Stimulated activated CD8-positive, alpha-beta memory T cell treated with anti-CD3 and anti-CD28 coated beads, Interleukin-2, amount 100 ng/mL, for 1 hour (primary cell): ENCODE measurements at places on chromosomes 13 and 19.

GRCh38 chr13:75861786-75862185, 225.7 kb downstream of the LMO7 start:
- DNase-seq: no peak

GRCh38 chr19:2728783-2729387, 7.7 kb upstream of the DIRAS1 start:
- DNase-seq: no peak

- DNase-seq: peak; percentile 13
Observed at GRCh38 chr19:29277102-29277501, 64.2 kb upstream of the UQCRFS1 start.

DNA sequence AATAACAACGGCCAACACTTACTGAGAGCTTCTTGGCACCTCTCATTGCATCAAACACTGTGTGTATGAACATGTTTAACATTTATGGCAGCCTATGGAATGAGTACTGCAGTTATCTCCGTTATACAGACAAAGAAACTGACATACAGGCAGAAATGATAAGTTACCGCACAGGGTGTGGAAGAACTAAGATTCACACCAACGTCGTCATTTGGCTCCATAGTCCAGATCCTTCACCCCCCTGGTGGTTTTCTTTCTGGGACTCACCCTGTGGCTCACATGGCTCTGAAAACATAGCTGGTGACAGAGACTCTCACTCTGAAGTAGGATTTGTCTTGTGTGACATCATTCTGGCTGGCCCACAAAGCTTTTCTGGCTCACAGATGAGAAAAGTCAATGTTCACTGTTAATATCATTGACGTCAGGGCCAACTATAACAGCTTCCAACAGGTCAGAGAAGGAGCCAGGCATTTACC, 230.1 kb downstream of the DLEU7 start:
- DNase-seq: no peak

DNA sequence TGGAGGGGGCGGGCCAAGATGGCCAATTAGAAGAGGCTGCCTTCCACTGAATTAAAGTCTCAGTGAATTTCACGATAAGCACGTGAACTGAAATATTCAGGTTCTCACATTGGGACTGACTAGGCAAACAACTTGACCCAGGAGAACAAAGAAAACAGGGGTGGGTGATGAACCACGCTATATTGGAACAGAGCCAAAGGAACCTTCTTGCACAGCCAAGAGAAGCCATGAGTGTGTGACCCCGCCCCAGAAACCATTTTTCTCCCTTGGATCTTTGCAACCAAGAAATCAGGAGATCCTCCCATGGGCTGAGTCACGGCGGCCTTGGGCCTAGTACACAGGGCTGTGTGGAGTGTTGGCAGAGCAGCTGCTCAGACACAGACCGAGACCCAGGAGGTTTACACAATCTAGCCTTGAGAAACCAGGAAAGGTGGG, 36.8 kb downstream of the ERICH4 start:
- DNase-seq: no peak

- no peak for DNase-seq
Observed at GRCh38 chr13:79468819-79469218, 12.1 kb upstream of the NDFIP2 start.

DNA sequence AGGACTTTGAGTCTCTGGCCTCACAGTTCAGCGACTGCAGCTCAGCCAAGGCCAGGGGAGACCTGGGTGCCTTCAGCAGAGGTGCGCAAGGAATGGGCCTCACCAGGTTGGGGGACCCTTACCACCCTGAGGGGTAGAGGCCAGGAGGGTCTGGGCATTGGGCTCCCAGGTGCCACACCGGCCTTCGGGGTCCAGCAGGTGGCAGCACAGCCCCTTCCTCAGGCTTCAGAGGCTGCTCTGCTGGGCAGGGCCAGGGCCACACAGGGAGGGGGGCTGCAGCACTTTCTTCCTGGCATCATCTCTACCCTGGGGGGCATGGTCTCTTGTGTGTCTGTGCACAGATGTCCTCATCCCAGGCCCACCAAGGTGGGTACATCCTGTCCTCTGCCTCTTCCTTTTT, 12.9 kb downstream of the PIN1 start:
- DNase-seq: no peak

GRCh38 chr13:63190219-63190618, 1774.6 kb upstream of the PCDH20 start:
- DNase-seq: no peak

- DNase-seq: no peak
Observed at GRCh38 chr13:61989978-61990377, 574.3 kb upstream of the PCDH20 start.

GRCh38 chr13:46526100-46526735, 26.8 kb upstream of the LRCH1 start:
- DNase-seq: no peak

DNA sequence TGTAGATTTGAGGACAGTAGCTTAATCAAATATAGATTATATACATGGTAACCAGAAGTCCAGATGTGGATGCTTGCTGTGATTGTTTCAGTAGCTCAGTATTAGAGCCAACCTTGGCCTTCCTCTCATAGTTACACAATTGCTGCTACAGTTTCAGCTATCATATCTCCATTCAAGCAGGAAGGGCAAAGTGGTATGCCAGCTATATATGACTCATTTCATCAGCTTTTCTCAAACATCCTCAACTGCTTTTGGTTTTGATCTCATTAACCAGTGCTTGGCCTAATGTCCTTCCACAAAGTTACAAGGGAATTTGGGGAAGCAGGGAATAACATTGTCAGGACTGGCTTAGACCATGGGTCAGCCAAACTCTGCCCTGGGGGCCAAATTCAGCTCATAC, 73.0 kb upstream of the MAB21L1 start:
- no peak for DNase-seq

DNA sequence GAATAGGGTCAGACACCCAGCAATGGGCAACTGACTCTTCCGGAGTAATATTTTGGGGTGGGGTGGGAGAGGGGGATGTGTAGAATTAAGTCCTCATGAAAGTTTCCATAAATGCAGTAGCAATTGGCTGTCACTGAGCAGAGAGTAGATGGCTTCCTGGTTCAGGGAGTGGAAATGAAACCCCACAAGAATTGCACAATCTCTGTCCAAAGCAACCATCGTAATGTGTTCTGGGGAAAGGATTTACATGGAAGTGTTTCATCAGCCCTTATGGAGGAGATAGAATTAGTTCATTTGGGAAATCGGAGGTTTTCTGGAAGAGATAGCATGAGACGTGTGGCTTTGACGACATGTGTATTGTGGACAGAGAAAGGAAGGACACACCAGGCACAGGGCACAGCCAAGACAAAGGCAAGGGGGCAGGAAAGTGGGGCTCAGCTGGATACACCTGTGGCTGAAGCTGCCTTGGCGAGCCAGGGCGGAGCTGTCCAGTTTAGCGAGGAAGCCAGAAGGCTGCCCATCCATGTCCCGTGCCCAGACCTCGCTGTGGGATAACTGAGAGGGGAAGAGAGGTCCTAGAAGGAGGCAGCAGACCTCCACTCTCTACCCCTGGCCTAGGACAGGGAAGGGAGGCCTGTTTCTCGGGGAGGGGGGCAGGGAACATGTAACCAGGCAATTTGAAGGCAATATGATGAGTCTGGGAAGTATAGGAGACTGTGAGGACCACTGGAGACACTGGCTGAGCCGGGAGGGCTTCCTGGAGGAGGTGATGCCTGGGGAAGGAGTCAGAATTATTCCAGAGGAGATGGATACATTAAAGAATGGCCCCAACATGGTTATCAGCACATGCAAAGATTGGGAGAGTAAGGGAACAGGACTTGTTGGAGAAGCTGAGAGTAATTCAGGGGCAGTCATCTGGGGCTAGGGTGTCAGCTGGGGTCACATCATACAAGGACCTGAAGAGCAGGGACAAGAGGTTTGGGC, 2.6 kb upstream of the CLEC4G start:
- DNase-seq: no peak

GRCh38 chr19:49710372-49710951, 19.5 kb downstream of the CPT1C start:
- no peak for DNase-seq

DNA sequence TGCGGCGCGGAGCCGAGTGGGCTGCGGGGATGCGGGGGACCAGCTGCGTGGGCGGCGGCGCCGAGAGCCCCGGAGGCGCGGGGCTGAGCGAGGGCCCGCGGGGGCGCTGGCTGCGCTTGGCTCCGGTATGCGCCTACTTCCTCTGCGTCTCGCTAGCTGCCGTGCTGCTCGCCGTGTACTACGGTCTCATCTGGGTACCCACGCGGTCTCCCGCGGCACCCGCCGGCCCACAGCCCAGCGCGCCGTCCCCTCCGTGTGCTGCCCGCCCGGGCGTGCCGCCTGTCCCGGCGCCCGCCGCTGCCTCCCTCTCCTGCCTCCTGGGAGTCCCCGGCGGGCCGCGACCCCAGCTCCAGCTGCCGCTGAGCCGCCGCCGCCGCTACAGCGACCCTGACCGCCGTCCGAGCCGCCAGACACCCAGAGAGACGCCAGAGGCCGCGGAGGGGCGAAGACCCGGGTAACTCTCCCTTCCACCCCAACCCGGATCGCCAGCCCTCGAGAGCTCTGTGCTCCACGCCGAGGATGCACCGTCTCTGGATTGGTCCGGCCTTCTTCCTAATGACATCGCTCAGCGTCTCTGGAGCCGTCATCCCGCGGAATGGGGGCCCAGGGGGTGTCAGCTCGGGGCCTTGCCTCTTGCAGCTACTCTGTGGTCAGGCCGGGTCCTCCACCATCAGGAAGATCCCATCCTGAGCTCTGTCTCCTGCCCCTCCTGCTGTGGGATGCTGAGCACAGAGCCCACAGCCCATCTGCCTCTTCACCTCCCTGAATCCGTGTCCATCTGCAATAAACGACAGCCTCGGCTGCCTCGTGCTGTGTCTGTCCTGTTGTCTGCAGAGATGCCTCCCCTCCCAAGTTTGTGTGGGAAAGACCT, 441 bp downstream of the INAFM1 start:
- DNase-seq: no peak

GRCh38 chr19:5743630-5744029, 23.2 kb downstream of the CATSPERD start:
- no peak for DNase-seq

GRCh38 chr19:30784850-30785457, 412.8 kb downstream of the ZNF536 start:
- peak; percentile 31 for DNase-seq

GRCh38 chr13:59700281-59700680, 463.4 kb downstream of the DIAPH3 start:
- DNase-seq: no peak

- DNase-seq: no peak
Observed at GRCh38 chr13:83752141-83752540, 130.1 kb downstream of the SLITRK1 start.

- DNase-seq: no peak
Observed at GRCh38 chr13:40026174-40026585, 370.7 kb downstream of the COG6 start.

DNA sequence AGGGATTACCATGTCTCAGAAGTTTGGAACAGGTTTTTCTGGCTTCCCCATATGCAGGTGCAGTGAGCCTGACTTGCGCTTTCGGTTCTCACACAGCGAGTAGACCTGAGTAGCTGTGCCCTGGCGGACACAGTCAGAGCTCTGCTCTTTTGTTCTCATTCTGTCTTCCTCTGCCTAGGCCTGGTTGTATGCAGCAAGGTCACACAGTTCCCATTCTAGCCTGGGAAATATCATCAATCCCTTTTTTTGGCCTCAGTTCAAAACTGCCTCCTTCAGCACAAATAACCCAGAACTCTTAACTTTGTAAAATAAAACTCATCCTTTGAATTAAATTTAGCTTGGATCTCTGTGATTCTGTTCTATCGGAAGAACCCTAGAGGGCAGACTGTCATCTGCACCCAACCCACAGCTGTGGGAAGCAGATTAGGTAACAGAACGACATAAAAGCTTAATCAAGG, 10.2 kb downstream of the OXGR1 start:
- DNase-seq: no peak
